ENCODE measurements at places on chromosomes 7 and 10.

- no peak for DNase-seq
Observed at GRCh38 chr7:12389089-12389700, 14.5 kb downstream of the VWDE start.

DNA sequence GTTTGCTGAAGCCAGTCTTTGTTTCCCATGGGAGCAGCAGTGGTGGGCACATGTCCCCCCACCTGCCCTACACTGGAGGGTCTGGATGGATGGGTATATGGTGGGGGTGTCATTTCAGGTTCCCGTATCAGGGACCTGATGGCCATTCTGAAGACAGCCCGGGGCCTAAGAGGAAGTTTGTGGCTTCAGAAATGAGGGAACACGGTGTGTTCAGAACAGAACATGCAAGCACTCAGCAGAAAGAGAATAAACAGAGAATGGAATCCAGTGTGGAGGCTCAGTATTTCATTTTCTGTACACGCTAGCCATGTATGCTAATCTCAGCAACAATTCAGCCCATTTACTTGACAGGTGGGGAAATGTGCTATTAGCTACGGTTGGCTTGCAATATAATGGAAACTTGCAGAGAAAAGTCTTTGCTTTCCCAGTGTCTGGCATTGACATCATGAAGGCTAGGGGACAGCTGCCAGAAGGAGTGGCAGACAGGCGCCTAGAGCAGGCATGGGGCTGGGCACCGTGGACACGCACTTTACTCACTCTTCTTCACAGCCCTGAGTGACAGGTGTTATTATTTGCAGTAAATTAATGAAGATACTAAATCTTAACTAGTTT is 98.6 kb downstream of the ELMO1 start:
- DNase-seq: no peak

- no peak for DNase-seq
Observed at GRCh38 chr7:70698219-70698832, 433.6 kb upstream of the GALNT17 start.

DNA sequence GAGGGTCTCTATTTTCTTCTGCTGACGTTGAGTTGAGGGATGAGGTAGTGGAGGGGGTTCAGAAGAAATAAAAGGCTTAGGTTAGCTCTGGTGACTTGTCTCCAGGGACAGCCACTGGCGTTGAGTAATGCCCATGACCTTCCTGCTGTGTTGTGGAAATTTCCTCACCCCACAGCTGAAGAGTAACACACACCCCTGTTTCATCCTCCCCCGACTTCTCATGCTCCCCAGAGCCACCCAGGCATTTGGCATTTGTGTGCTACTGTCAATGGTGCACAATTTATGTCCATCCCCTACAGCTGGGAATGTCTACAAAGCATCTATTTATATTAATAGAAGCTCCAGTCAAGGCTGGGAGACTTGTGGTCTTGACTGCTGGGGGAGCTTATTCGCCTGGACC is 4.7 kb upstream of the TMEM72 start:
- DNase-seq: no peak

- DNase-seq: no peak
Observed at GRCh38 chr10:100829933-100830727, 82.6 kb upstream of the SLF2 start.

GRCh38 chr10:88392222-88392621 is 190.9 kb downstream of the RNLS start:
- DNase-seq: no peak
